ENCODE measurements at places on chromosomes 7 and 10.

GRCh38 chr7:29102558-29103151 is 43.7 kb downstream of the CPVL start:
- DNase-seq = no peak

DNA sequence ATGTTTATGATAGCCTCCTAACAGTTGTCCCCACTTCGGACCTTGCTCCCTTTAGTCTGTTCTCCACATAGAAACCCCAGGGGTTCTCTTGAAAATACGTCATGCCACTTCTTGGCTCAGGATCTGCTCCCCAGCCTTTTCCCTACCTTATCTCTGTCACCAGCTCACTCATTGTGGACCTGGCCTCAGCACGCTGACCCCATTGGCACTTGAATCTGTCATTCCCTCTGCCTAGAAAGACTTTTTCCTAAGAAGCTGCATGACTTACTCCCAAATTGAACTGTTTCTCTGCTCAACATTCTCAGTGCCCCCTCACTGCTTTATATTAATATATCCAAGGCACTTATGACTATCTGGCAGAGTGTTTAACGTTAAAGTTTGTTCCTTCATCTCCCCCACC is 8.4 kb downstream of the EPDR1 start:
- no peak for DNase-seq

DNA sequence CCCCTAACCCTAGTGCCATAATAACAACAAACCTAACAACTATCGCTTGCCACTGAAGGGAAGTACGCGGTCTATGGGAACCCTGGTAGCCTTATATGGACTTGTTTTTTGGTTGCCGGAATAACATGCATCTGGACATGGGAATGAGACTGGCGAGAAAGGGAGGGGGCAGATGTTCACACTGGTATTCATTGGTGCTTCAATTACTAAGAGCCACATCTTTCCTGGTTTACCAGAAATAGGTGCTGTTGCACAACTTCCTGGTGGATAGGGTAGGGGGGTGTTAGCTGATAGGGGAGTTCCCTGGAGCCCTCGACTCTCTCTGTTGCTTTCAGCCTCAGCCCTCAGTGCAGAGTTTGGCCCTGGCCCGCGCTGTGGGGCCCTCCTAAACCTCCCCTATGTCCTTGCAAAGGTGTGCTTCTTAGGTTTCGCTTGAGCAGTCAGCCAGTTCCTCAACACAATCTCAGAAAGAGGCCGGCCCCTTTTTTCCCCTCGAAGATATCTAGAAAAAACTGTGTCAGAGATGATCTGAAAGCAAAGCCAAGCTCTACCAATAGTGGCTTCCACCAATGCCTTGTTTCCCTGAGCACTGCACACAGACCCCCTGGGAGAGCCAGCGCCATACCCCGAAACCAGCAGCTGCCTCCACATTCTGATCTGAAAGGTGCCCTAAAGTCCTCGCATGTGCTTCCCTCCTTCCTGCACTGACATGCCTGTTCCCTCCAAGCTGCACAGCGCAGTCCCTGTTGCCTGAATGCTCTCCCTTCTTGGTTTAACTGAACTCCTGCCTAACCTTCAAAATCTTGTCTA is 13.5 kb downstream of the TBXAS1 start:
- DNase-seq = no peak

DNA sequence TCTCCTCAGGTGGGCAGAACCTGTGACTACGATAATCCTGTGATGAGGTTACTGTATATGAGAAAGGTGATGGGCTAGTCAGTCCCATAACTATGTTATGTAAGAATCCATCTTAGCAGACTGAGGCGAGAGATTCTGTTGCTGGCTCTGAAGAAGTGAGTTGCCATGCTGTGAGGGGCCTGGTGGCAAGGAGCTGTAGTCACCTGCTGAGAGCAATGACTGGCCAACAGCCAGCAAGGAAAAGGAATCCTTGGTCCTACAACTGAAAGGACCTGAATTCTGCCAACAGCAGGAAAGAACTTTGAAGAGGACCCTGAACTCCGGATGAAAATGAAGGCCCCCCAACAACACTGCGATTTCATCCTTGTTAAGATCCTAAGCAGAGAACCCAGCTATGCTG is 31.0 kb upstream of the DNAJB12 start:
- no peak for DNase-seq
